ENCODE measurements at places on chromosomes 16 and 17.
A peak's percentile ranks its signal among the peaks of the same experiment; 100 is the strongest.

GRCh38 chr17:48575673-48576478 lies 2.3 kb downstream of the HOXB4 start:
- DNase-seq = no peak

DNA sequence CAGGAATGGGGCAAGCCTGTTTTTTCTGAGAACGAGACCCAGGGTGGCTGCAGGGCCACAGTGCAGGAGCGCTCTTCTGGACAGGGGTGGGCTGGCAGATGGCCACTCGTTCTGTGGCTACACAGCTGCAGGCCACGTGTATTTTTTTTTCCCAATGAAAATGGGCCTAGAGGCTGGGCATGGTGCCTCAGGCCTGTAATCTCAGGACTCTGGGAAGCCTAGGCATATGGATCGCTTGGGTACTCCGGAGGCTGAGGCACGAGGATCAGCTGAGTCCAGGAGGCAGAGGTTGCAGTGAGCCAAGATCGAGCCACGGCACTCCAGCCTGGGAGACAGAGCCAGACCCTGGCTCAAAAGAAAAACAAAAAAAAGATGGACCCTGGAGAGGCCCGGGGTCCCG lies 6.8 kb downstream of the UNKL start:
- DNase-seq = no peak

- DNase-seq = no peak
These were observed 8.4 kb upstream of the PIEZO1 start for GRCh38 chr16:88793251-88793954.

GRCh38 chr16:21524068-21524751 lies 75.2 kb upstream of the METTL9 start:
- DNase-seq = no peak

GRCh38 chr17:36773039-36773438 lies 164.2 kb upstream of the LHX1 start:
- DNase-seq = no peak

DNA sequence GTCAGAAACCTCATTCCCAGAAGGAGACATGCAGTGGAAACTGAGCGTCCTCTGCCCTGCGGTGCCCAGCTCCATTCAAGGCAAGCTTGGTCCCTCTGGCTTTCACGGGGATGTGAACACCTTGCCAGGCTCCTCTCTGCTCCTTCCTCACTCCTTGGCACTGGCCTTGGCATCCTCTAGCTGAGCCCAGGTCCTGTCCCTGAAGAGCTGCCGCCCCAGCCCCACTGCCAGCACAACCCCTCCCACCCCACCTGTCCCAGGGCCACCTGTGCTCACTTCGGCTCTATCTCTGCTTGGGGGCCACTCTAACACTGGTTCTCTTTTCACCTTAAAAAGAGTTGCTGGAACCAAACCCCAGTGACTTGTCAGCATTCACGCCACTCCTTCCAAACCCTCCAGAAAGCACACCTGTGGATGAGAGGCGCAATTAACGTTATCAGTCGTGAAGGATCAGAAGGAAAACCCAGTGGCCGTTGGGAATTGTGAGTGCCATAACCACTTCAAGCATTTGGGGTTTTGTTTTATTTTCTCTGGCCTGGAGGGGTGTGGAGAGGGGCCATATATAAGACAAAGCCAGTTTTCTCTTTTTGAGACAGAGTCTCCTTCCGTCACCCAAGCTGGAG lies 103.7 kb downstream of the AXIN2 start:
- no peak for DNase-seq

GRCh38 chr17:48753794-48754499 lies 25.4 kb upstream of the HOXB13 start:
- DNase-seq = no peak

GRCh38 chr16:80570106-80570478 lies 29.3 kb downstream of the DYNLRB2 start:
- no peak for DNase-seq

- DNase-seq = no peak
These were observed 7.4 kb downstream of the ZNF750 start for GRCh38 chr17:82832411-82832810.

- no peak for DNase-seq
These were observed 14.7 kb upstream of the MYO15B start for GRCh38 chr17:75572713-75573539.

GRCh38 chr17:36514856-36515255 lies 19.8 kb downstream of the MYO19 start:
- DNase-seq = no peak

GRCh38 chr16:17939723-17940122 lies 396.8 kb downstream of the NPIPA8 start:
- no peak for DNase-seq

GRCh38 chr16:68844211-68844564 lies 857 bp downstream of the TANGO6 start:
- no peak for DNase-seq

GRCh38 chr17:59811209-59811608 lies 81.5 kb downstream of the TUBD1 start:
- DNase-seq = no peak

DNA sequence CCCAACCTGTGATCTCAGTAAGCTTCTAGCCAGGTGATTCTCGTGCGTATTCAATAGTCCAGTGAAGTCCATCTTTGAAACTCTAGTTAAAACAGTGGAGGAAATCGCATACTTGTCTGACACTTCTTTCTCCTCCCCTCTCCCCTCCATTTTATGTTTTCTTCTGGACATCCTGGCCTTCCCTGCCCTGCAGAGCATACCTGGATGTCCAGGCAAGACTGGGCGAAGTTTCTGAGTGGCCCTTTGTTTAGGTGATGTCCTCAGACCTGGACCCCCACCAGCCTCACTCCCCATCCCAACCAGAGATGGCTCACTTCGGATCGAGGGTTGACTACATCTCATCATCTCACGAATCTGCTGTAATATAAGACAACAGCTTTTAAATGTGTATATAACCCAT lies 65.7 kb downstream of the CCDC182 start:
- DNase-seq = no peak

- DNase-seq = no peak
These were observed 6.6 kb downstream of the PRSS8 start for GRCh38 chr16:31128711-31129567.

DNA sequence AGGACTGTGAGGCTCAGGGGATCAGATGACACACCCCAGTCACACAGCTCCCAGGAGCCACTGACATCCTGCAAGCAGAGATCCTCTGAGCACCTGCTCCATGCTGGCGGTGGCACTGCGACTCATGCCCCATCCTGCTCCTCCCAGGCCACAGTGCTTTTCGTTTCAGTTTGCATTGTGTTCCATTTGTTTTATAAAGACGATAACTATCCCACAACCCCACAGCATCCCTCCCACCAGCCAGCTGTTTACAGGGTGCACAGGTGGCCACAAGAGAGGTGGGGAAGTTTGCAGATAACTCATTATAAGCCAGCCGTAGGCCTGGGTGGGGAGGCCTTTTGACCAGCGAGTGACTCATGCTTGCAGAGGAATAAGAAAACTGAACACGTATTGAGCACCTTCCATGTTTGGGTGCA lies 28.2 kb downstream of the BCO1 start:
- DNase-seq = no peak

- DNase-seq = no peak
These were observed 10.0 kb upstream of the TBX4 start for GRCh38 chr17:61442136-61442775.

DNA sequence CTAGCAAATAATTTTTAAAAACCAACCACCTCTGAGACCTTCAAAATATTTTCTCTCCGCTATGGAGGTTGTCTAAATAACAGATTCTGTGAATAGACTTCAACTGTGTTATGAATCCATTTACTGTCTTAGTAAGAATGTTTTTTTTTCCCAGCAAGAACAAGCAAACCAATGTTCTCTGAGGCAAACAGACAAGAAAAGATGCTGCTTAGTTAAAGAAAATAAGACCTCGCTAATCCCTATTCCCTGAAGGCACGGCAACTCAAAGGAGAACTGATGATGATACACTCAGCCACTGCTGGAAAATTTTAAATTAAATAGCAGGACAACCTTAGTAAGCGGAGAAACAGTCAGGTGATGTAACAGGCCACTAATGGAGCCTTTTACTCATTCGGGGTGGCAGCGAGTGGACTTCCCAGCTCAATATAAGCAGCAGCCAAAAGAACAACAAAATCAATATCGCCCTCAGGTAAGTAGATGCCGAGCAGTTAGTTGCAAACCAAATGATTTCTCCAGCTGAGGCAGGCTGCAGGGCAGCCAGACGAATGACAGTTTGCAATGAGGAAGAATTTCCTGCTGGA lies 81.8 kb downstream of the CPPED1 start:
- DNase-seq = no peak

GRCh38 chr17:32822996-32823395 lies 53.9 kb downstream of the MYO1D start:
- no peak for DNase-seq

DNA sequence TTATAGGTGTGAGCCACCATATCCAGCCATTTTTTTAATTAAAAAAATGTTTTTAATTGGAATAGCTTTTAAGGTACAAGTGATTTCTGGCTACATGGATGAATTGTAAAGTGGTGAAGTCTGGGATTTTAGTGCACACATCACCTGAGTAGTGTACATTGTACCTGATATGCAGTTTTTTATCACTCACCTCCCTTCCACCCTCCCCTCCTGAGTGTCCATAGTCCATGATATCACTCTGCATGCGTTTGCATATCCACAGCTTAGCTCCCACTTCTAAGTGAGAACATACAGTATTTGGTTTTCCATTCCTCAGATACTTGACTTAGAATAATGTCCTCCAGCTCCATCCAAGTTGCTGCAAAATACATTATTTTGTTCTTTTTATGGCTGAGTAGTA lies 13.4 kb upstream of the CRYBA1 start:
- DNase-seq = no peak

DNA sequence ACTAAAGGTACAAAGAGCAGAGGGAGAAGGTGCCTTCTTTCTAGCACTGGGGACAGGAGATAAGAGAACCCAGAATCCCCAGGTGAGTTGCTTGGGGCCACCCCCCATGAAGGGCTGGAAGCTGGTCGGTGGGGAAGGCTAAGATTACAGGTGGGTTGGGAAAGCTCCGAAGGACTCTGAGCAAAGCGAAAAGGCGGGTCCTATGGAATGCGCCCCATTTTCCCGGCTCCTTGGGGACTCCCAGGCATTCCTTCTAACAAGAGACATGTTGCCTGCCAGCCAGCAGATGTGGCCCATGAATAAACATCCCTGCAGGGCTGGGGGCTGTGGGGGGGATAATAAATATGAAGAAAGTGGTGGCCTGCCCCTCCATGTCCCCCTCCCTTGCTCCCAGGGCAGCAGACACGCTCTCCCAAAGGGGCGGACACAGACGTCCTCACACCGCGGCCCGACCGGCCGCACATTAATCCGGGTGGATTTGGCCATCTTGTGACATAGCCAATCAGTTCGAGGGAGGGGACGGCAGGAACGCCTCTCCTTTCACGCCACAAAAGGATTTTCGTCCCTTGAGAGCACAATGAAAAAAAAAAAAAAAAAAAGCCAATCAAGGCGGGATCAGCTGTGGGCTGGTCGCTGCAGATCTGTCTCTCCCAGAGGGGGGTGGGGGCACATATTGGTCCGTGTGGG lies 98.5 kb downstream of the SOX9 start:
- DNase-seq = no peak

DNA sequence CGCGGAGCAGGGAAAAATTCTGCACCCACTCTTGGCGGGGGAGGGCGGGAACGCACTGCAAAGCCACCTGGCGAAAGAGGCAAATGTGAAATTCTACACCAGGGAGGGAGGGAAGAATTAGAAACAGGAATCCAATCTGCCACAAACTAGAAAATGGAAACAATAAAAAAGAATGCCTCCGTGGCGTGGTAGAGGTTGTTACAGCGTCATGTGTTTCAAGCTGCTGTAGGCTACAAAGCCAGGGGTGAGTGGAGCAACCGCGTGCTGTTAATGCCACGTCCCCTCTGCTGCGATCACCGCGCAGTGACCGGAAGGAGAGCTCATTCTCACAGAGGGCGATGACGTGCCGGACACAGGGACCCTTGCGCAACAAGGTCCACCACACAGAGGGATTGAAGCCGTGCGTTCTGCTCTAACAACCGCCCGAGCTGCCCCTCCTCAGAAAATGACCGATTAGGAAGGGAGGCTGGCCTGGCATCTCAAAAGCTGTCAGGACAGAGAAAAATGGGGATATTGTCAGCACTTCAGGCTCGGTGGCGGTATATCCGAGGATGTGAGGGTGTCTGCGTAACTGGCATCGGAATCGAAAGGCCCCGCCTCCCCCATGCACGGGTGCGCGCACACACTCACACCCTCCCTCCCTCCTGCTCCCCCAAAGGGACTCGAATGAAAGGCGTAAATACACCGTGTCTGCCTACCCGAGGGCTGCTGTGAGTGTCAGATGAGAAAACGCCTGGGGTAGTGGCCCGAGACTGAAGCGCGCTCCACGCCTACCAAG lies 70.8 kb upstream of the TNRC6C start:
- peak; percentile 67 for DNase-seq

DNA sequence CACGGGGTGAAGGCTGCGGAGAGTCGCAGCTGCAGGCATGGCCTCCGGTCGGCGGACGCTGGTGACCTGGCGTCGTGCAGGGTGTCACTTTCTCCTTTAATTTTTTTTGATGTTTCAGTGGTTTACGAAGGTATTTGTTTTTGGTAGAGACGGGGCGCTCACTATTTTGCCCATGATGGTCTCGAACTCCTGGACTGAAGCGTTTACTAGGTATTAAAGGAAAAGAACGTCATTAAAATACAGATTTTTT lies 17.1 kb downstream of the ZNF213 start:
- DNase-seq = no peak

GRCh38 chr16:4661661-4662060 lies 31.7 kb upstream of the NUDT16L1 start:
- DNase-seq = peak; percentile 84

DNA sequence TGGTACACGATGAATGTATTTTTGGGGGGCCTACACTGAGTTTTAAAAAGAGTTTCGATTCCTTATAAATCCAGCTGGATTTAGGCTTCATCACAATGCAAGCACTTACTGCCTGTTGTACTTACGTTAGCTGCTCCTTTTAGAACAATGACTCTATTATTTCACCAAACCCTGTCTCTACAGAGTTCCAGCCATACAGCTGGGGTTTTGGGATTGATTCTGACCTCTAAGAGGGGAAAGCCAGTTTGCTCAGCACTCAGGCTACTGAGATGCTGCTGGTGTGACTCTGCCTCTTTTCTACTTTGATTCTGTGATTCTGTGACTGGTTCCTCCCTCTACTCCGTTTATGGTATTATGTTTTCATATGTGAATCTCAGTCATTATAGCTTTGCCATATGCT lies 329.7 kb downstream of the ABCC12 start:
- DNase-seq = no peak

DNA sequence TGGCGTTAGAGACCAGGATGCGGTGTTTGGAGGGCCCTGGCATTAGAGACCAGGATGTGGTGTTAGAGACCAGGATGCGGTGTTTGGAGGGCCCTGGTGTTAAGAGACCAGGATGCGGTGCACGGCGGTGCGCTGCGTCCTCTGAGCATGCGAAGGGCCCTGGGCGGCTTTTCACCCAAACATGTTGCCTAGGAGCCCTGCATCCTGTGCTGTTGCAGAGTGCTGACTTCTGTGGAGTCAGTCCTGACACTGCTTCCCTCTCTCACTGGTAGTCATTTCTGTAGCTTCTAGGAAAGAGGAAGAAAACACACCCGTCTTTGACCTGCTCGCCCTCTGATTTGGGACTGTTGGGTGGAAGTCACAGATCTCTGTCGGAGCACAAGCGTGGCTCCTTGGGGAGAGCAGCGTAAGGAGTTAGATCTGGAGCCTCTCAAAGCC lies 141.2 kb downstream of the LAT start:
- no peak for DNase-seq

GRCh38 chr17:52035336-52035915 lies 123.1 kb downstream of the CA10 start:
- DNase-seq = peak; percentile 53

Data from NCI-H774 (cell line).